ENCODE measurements at places on chromosomes 2 and 18.

GRCh38 chr2:1995987-1996386, 251.7 kb upstream of the PXDN start:
- no peak for DNase-seq

GRCh38 chr18:50161597-50162205, 33.2 kb downstream of the MYO5B start:
- no peak for DNase-seq

GRCh38 chr2:25787020-25787419, 91.3 kb downstream of the ASXL2 start:
- no peak for DNase-seq

GRCh38 chr2:128384446-128384845, 65.8 kb upstream of the HS6ST1 start:
- no peak for DNase-seq

- no peak for DNase-seq
These were observed 1.9 kb downstream of the PER2 start for GRCh38 chr2:238286551-238286950.

DNA sequence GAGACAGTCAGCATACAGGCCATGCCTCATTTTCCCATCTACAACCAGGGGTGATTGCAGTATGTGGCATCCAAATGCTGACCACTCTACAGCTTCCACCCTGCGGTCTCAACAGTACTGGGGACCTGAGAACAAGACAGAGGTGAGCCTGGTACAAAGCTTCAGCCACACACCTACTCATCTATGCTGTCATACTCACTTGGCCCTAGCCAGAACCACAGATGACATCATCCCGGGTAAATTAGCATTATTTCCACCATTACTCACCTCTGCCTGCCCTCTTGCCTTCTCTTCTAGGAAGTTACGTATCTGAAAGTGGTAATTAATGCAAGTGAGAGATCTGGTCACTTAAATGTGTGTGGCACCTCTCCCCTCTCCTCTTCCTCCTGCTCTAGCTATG, 208.2 kb upstream of the ARL4C start:
- DNase-seq: no peak

DNA sequence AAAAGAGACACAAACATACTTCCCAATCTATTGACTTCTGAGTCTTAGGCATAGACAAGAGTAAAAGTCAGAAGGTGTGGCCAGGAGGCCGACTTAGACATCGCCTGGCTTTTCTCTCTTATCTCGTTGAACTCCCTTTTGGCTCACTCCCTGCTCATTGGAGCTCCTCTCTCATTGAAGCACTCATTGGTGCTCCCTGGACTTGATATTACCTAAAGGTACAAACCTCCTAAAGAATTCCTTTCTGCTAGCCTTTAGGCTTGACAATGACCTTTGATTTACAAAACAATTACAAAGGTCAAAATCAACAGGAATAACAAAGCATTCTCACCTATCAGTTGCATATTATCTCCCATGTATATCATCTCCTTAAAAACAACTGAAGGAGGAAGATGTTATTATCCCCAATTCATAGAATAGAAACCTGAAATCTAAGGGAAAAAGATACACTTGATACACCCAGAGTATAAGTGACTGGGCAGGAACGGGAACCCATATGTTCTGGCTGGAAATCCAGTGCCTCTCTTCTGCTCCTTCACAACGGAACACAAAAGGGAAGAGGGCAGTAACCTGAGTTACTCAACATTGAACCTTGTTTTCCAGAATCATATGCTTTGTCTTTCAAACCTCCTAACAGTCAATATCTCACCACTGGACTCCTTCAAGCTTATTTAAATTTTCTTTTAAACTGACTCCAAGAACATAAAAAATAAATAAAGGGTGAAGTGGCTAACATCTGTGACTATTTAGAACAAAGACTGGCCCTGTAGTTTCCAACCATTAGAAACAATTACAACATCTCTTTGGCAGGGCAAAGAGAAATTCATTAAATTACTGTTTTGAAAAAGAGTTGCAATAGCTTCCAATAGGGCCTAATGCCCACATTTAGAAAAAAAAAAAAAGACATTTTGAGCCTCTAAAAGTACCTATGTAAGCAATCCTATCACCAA, 1247.9 kb downstream of the LRP1B start:
- DNase-seq: no peak

DNA sequence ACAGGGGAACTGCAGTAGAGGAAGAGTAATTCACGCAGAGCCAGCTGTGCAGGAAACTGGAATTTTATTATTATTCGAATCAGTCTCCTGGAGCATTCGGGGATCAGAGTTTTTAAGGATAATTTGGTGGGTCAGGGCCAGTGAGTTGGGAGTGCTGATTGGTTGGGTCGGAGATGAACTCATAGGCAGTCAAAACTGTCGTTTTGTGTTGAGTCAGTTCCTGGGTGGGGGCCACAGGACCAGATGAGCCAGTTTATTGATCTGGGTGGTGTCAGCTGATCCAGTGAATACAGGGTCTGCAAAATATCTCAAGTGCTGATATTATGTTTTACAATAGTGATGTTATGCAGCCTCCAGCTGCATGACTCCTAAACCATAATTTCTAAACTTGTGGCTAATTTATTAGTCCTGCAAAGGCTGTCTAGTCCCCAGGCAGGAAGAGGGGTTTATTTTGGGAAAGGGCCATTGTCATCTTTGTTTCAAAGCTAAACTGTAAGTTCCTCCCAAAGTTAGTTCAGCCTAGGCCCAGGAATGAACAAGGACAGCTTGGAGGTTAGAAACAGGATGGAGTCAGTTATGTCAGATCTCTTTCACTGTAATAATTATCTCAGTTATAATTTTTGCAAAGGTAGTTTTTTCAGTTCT, 67.0 kb downstream of the ASAP2 start:
- DNase-seq: no peak

DNA sequence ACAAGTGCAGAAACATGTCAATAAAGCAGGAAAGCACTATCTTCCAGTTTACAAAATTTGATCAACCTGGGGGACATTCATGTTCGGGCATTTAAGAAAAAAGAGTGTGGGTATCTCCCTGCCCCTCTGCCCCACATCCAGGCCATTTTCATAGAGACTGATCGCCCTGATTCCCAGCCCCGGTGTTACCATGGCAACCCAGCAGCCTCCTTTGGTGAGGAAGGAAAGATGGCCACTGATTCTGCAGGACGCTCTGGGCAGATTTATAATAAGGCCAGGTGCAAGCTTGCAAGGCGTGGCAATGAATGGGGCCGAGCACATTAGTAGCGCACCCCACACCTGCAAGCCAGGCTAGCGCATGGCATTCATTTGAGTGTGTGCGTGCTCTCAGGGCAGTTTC, 36.7 kb upstream of the ARL4C start:
- peak; percentile 96 for DNase-seq

DNA sequence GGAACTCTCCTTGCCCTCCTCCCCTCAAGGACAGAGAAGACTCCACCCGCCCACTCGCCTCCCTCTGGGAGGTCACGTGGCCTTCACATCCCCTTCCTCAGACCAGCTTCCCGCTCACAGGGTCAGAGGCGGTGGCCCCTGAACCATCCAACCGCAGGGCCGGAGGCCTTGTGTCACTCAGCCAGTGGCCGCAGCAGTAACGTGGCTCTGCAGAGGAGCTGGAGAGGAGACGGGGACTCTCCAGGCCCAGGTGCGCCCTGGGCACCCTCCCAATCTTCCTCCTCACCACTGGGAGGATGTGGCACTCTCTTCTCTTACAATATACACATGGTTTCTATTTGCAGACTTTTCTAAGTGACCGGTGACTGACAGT, 161.7 kb downstream of the TWIST2 start:
- no peak for DNase-seq

GRCh38 chr2:178057179-178057680, 15.3 kb downstream of the PDE11A start:
- DNase-seq: no peak

DNA sequence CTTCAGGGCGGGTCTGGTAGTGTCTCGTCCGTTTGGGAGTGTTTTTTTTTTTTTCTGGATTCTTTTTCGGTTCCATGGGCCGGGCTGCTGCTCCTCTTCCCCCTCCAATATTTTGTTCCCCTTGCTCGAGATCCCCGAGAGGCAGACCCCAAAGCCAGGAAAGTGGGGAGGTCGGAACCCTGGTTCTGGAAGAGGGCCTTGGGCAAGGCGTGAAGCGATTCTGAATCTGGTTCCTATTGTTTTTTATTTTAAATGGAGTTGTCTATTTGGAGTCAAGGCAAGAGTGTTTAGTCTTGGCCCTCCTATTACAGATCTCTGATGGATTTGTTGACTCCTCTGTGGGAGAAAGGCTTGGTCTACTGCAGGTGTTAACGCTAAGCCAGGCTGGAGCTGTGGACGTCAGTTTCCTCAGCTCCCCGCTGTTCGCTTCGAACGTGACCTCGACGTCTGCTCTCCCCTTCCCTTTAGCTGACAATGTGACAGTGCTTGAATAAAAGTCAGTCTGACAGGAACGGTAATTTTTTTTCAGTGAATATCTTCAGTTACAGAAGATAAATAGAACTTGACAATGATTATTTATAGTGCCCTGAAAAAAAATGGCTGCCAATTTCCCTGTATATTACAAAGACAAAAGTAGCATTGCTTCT, 683 bp upstream of the DNAJC27 start:
- peak; percentile 72 for DNase-seq

- DNase-seq: no peak
These were observed 647 bp downstream of the PSME4 start for GRCh38 chr2:53969968-53970723.

GRCh38 chr2:79789811-79790210, 277.0 kb downstream of the CTNNA2 start:
- DNase-seq: no peak

GRCh38 chr2:160062292-160063005, at the start of gene PLA2R1:
TSS of gene PLA2R1 (minus strand) at chr2:160062615. CDS start at chr2:160062403, 212 bp downstream.
- no peak for DNase-seq

GRCh38 chr2:44342854-44343253, 18.4 kb downstream of the PREPL start:
- DNase-seq: peak; percentile 13

- peak; percentile 86 for DNase-seq
These were observed 35.8 kb upstream of the ARHGAP25 start for GRCh38 chr2:68698567-68699377.

GRCh38 chr18:2939317-2939716, 73.6 kb downstream of the LPIN2 start:
- no peak for DNase-seq

- DNase-seq: no peak
These were observed 278.3 kb downstream of the MYCN start for GRCh38 chr2:16218625-16219024.

Data from NCI-H146 (cell line).